ENCODE measurements at places on chromosomes 7 and 10.

GRCh38 chr10:132407846-132408278, 10.9 kb downstream of the PWWP2B start:
- no peak for DNase-seq

- DNase-seq: no peak
These were observed 3.7 kb upstream of the ANKRD1 start for GRCh38 chr10:90924552-90924951.

DNA sequence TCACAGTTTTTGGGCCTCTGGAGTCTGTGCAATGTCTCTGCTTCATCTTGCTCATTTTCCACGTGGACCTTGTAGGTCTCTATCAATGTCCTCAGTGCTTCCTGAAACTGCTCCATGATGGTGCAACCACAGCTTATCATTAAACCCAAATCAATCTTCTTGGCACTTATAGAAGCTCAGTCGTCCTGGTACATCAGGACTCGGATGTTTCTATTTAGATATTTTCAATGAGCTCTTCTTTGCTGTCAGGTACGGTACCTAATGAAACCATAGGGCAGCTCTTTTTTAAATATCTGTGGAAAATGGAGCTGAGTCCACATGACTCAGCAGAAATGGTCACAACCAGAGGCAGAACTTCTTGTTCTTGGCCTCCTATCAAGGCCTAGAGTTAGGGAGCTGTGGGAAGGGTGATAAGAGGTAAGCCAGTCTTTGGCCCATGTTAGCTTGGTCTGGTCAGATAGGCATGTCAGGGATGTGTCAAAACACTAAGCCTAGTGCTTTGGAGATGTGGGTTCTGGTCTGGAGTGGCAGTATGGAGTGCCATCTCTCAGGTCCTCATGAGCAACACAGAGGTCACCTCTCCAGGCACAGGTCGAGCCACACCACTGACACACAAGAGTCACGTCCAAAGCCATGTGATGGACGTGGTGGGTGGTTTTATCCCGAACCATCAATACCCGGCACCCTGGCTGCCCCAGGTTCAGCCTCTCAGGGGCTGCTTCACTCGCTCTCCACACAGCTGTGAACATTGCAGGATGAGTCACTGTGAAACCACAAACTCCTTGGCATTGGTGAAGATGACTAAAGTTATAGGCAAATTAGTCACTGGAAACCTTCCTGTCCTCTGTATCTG, 87.0 kb downstream of the TBXAS1 start:
- no peak for DNase-seq

- DNase-seq: peak; percentile 10
These were observed 15.9 kb upstream of the CFAP46 start for GRCh38 chr10:132957981-132958882.

GRCh38 chr7:128928159-128928813, 9.4 kb upstream of the IRF5 start:
- DNase-seq: no peak

GRCh38 chr7:47521816-47522561, 59.9 kb downstream of the TNS3 start:
- DNase-seq: peak; percentile 11

DNA sequence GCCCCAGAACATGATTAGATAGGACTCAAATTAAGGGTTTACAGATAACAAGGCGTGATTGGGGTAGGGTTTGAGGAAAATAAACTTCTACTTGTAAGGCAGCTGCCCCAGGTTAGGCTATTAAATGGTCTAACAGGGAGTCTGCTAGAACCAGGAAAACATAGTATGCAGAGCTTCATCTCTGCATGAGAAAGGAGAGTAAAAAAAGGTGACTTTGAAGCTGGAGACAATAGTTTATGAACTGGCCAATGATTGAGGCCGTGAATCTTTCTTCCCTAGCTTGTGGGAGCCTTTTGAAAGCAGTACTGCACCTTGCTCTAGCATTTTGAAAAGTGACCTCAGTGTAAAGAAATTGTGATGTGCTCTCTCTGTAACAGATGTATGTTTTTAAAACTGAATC, 48.5 kb upstream of the STARD3NL start:
- DNase-seq: no peak

DNA sequence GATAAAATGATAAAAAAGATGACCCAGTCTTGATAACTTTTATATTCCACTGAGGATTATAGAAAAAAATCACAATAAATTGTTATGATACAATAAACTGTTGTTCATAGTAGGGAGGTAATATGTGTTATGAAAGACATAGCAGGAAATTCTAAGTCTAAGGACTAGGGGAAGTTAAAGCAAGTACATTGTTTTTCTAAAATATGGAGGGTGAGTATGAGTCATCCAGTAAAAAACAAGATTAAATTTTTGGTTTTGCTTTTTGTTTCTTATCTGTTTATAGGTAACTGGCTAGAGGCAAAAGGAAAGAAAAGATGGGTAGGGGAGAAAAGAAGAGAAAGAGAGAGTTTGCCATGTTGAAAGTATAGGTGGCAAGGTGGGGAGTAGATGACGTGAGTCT, 188.4 kb downstream of the POLR1F start:
- no peak for DNase-seq

GRCh38 chr7:63093481-63093880, 905.2 kb upstream of the ZNF722 start:
- DNase-seq: no peak

DNA sequence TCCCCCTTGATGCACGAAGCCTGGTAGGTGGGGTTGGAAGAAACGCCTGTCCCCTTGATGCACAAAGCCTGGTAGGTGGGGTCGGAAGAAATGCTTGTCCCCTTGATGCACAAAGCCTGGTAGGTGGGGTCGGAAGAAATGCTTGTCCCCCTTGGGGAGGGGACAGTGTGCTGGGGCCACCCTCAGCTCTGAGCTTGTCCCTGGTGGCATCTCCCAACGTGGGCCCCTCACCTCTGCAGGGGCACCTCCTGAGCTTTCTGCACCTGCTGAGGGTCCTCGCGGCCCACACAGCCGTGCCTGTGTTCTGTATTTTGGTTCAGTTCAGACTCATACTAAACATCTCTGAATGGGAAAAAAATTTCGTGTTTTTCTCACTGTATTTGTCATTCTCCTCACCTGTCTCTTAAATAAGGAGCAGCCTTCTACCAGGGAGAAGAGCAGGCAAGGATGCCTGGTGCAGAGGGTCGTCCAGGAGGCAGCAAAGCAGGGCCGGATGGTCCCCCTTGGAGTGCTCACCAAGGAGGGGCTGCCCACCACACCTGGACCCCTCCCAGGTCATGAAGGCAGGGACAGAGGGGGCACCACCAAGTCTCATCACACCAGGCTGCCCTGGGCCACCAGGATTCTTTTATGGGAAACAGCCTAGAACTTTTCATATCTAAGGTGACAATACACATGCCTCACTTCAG, 24.7 kb downstream of the VIPR2 start:
- peak; percentile 3 for DNase-seq

- peak; percentile 1 for DNase-seq
These were observed 112.9 kb upstream of the LYZL2 start for GRCh38 chr10:30742471-30742870.

GRCh38 chr7:50211130-50212015, 93.1 kb upstream of the IKZF1 start:
- DNase-seq: no peak

GRCh38 chr10:61896854-61897661, 4.4 kb upstream of the ARID5B start:
- DNase-seq: peak; percentile 71

DNA sequence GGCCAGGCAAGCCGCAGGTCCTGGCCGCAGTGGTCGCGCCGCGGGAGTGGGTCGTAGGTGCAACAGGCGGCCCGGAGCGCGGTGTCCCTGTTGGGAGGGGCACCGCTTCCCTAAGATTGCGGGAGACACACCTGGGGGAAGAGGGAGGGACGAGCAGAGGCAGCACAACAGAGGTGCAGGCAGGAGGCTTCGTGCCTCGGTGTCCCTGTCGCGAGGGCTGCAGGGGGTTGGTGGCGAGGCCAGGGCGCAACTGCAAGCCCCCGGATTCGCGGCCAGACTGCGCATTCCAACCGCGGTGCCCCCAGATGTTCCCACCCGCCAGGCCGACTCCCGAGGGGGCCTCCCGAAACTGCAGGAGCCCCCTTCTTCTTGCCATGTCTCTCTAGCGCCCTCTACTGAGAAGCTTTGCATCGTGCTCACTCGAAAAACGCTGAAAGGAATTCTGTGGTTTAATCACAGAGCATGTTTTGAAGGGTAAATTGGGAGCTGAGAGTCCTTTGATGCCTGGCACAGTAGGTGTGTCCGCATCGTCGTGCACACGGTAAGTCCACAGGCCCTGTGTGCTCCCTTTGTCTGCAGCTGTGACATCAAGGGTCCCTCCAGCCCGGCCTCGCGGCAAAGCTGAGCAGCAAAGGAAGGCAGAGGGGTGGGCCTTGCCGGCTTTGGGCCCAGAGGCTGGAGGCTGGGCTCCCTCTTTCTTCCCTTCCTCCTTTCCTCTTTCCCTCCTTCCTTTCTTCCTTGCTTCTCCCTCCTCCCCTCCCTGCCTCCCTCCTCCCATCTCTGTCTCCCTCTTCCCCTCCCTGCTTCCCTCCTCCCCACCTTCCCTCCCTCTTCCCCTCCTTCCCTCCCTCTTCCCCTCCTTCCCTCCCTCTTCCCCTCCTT, 6.2 kb upstream of the MBL2 start:
- DNase-seq: peak; percentile 34

DNA sequence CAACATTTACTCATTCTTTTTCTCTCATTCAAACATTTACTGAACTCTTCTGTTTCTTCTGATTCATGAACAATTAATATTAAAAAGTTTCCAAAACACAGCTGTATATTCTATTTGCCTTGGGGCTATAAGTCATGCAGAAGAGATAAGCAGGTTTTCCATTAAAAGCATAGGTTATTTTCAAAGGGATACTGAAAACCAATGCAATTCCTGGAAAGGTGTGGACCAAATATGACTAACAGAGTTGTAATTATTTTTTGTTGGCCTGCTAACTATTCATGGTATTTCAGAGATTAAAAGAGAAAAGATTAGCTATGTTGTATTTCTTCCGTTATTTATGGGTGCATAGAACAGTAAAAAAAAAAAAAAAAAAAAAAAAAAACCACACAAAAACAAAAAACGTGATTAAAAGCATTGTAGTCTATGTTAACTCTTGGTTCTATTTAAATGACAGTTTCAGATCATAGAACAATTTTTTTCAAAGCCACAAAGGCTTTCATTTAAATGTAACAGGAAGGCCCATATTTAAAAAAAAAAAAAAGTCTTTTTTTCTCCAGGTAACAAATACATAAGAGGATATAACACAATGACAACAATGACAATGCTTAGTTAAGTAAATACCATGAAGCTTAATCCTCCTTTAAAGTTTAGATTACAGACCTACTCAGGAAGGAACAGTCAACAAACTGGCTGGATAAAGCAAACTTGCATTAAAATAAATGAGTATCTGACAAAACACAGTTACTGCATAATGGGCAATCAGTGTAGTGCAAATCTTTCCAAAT, 1042.9 kb downstream of the GATA3 start:
- no peak for DNase-seq

DNA sequence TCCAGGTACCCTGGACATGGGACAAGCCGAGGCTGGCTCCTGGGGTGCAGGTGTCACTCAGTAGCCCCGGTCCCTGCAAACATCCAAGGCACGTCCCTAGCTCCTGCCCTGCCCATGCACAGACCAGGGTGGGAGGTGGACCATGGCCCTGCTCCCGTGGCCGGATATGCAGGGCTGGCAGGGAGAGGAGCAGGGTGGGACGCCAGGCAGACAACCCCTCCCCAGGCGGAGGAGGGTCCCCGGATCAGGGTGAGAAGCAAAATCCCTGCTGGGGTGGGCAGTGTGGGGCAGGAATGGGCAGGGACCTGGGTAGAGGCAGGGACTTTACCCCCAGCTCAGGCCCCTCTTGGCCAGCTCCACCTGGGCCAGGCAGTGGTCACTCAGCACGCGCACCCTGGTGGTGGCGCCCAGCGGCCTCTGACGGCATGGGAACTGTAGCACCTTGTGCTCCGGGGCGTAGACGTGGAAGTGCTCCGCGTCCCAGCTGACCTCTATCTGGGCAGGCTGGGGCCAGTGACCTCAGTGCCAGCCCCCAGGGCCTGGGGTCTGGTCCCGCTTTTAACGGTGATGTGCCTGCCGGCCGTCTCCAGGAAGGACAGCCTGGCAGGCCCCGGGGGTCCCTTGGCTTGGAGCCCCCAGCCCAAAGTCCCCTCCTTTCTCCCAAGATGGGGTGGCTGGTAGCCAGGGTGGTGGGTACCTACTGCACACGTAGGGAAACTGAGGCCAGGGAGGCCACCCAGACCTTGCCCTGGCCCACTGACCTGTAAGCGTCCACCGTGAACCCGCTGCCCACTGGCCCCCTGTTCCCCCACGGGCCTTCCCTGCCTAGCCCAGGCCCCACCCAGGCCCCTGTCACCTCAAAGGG, 1.2 kb downstream of the GRIFIN start:
- DNase-seq: no peak

DNA sequence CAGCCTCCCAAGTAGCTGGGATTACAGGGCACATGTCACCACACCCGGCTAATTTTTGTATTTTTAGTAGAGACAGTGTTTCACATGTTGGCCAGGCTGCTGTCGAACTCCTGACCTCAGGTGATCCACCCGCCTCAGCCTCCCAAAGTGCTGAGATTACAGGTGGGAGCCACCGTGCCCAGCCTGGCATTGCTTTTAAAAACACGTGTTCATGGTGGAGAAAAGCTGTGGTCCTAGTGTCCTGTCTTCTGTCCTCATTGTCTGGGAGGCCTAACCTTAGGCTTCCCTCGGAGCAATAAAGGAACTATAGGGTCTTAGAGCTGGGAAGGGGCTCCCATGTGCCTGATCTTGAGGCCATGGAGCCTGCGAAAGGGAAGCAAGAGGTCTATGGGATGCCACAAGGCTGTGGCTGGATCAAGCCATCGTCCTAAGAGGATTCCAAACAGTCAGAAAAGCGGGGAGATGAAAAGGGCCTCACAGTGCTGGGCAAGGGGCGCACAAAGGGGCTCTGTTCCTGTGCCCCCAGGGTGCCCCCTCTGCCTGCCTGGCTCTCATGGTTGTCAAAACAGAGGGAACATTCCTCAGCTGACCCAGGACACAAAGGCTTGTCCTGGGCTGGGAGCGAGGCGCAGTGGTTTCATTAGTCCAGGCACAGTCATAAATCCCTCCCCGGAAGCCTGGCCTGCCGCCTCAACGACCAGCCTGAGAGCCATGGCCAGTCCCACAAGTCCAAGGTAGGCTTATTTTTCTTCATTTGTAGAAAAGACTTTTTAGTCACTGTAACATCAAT, 106.6 kb upstream of the TNS3 start:
- DNase-seq: no peak

- peak; percentile 33 for DNase-seq
These were observed 630.1 kb downstream of the SORCS1 start for GRCh38 chr10:106534441-106534840.

DNA sequence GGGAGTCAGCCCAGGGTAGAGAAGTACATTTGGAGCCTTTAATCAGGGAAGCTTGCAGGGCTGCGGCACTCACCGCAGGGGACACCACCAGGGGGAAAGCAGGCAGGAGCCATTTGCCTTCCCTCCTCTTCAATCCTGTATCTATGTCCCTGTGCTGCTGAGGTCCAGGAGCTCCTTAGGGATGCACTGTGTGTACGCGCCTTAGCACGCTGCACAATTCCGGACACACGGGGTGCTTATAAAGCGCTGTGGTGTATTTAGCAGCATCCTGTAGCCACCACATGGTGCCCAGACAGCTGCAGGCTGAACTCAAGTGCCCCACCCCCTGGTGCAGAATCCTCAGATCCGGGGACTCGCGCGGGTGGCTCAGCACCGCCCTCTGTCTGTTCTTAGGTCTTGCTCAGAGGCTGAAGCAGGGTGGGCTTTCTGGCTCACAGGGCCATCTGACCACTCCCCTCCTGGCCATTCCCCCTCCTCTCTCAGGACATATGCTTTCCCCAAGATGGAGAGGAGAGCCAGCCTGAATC, 421.4 kb downstream of the SDK1 start:
- DNase-seq: peak; percentile 45
